ENCODE measurements at places on chromosomes 7 and 10.

DNA sequence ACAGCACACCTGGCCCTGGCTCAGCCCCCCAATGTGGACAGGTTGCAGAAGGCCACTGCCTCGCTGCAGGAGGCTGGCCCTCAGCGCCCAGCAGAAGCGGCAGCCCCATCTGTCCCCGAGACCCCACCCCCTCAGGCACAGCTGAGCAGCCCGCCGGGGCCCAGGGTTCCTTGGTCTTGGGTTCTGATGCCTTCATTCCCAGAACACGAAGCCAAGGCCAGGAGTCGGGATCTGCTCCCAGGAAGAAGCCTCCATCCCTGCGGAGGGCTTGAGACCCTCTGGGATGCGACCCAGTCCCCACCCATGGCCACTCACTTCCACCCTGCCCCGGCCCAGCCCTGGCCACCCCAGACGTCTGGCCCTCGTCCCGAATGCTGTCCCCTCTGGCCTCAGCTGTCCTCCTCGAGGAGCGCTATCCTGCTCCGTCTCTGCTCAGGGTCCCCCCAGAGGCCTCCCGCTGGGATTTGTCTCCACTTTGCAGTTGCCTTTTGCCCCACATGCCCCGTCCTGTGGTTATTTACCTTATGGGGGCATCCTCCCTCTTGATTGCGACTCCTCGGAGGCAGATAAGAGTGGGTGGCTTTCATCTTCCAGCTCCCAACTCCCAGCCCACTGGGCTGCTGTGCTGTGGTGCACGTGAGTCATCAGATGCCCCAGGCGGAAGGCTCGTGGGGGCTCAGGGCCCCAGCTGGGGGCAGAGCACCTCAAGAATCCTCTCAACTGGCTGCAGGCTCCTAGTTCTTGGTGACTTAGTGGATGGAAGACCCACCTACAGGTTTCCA is 97.5 kb downstream of the MKI67 start:
- DNase-seq: no peak

DNA sequence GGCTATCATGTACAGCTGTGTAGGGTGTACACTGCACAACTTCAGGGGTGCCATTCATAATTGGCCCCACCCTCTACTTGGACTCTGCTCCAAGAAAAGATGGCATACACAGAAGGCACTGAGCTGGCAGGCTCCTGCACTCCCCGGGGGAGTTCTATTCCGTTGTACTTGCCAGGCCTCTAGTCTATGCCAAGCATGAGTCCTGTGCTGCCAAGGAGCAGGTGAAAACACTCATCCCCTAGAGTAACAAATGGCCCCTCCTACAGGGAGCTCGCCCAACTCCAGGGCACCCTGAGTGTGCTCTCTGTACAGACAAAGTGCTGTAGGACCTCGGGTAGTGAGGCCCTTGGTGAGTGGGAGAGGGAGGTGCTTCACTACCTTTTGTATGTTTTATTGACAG is 127.2 kb downstream of the SLIT1 start:
- no peak for DNase-seq

GRCh38 chr7:138926241-138926612 is 55.0 kb downstream of the KIAA1549 start:
- DNase-seq: no peak

DNA sequence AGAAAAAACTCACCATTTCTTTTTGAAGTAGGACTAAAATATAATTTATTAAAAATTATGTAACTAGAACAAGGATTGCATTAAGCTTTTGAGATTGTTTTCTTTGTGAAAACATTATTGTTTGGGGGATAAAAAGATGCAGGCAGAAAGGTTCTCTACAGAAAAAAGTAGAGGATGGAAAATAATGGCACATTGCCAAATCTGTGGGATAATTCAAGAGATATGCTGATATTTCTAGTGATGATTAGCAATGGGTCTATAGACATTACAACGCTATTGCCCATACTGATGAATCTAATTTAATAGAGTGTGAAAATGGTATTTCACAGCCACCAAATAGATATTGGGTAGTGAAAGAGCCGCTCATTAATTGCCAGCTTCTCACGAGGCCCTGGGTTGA is 204.3 kb downstream of the RAPGEF5 start:
- no peak for DNase-seq

DNA sequence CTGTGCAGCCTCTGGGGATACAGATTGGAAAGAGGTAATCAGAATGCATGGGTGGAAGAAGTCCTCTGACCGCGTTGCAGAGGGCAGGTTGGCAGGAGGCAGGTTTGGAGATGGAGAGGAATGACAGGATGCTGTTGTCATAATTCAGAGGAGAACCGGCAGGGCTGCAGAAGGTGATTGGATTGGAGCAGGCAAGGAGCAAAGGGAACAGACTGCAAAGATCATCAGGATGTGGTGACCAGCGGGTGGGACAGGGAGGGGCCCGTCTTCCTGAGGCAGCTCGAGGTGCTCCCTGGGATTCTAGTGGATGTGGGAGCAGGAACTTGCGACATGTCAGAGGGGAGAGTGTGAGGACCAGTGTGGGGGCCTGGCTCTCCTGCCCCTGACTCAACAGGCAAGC is 78.5 kb upstream of the PPIF start:
- no peak for DNase-seq

DNA sequence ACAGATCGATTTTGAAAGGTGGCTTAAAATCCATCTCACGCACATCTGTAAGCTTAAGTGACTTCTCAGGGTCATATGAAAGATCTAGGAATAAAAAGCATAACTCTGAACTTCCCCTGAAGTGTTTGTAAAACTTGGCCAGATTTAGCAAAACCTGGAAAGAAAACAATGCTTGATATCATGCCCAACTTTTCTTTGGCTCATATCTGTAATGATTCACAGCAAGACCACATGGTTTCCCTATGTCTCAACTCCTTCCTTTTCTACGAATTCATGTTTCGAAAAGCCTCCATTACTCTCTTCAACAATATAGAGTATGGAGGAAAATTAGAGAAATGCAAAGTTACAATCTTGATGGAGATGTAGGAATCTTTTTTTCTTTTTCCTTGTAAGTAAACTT is 20.1 kb upstream of the CABCOCO1 start:
- no peak for DNase-seq

- no peak for DNase-seq
These were observed 252.7 kb upstream of the CSTF2T start for GRCh38 chr10:51952056-51952455.

DNA sequence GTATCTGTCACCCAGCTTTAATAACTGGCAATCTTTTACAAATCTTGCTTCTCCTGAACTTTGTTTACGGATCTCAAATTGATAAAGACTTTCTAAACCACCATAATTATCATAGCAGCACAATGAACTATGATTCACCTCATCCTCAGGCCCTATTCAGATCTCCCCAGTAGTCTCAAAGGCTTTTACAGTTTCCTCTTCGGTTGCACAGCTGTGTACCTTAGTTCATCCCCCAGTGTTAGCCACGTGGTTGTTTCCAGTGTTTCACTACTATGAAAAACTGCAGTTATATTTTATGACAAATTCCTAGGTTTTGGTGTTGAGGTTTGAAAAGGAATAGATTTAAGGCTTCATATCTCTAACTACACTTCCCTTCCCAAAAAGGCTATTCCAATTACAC is 24.9 kb downstream of the PAXIP1 start:
- DNase-seq: no peak

DNA sequence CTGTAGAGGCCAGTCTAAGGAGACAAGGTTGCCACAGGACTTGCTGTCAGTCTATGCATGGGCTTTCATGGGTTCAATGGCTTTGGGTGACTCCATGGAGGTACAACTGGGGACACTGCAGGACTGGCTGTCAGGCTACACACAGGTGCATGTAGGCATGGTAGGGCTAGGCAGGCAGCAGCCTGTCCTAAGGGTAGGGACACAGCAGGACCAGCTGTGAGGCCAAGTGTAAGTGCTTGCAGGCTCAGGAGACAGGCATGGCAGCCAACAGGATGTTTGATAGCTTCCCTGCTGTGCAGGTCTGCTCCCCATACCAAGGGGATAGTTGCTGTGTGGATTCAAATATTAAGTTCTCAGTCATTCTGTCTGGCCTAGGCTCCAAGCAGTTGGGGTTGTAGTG is 181.0 kb upstream of the NPY start:
- no peak for DNase-seq

- DNase-seq: no peak
These were observed 3.8 kb upstream of the TECTB start for GRCh38 chr10:112279433-112279832.

DNA sequence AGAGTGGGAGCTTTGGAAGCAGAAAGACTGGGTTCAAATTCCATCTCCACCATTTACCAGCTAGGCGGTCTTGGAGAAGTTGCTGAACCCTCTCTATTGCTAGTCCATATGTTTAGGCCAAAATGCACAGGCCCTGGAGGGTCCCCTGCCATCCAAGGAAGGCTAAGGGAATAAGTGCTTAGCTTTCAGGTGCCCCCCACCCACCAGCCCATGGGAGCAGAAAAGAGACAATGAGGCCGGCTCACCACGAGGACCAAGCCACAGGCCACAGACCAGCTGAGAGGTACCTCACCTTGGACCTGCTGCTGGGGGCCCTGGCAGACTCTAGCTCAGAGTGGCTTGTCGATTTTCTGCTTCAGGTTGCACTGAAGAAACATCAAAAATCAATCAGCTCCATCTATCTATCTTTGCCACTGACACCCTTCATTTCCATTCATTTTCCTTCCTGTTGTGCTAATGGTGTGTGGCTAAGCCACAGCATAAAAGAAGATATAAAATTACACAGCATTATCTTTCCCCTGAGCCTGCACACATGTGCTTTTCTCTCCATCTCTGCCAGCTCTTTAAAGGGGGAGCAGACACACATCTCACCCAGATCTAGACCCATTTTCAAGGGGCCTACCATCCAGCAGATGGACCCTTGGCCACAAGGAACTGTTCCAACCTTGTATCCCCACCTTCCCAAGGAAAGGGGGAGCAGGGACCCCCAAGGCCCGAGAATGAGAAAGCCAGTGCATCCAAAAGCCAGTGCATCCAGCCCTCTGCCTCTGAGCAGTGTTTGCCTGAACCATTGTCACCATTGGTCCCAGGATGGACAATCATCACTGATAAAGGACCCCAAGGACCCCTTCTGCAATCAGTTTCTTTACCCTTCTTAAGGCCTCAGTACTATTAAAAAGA is 65.4 kb downstream of the GRID1 start:
- DNase-seq: no peak

DNA sequence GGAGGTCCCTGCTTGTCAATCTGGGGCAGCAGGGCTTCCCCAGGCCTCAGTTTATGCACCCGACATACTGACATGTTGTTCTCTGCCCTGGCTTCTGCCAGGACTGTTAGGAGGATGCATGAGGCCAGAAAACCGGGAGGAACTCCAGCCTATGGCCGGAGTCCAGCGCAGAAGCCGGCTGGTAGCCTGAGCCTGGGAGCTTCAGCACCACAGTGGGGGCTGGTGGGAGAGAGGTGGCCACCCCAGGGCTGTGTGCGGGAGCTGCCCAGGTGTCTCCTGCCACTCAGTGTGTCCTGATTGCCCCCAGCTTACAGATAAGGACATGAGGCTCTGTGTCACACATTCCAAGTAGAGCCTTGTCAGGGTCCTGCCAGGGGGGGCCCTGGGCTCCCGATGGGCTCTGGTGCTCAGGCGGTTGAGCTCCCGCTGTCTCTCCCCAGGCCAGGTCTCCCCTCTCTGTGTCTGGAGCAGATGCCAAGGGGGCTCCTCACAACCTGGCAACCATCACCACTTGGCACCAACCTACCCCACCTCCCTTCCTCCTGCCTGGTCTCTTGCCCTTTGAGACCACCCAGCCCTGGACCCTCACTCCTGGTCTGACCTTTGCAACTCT is 32.3 kb downstream of the PPIF start:
- DNase-seq: no peak
